ENCODE measurements at places on chromosomes 11 and 22. TPM values are rescaled to one million over a fixed set of nuclear protein-coding genes. Genes with fewer than 3 reads are reported as not detected.

Gene MS4A7
- not detected for total RNA-seq

Gene SLC43A3
- 44.2 TPM for total RNA-seq

Gene OR4A16
- total RNA-seq: not detected

Gene EMID1
- total RNA-seq: 1.3 TPM

Gene DMC1
- 0.98 TPM for total RNA-seq

Gene APOBEC3B
- total RNA-seq: 32.9 TPM

Gene SMC1B
- total RNA-seq: not detected

Gene GLYAT
- total RNA-seq: not detected

Gene FOLR2
- total RNA-seq: not detected

Gene GANAB
- total RNA-seq: 213 TPM

Gene APOA4
- not detected for total RNA-seq

Gene ARL2
- total RNA-seq: 183 TPM
